ENCODE measurements at places on chromosomes 1 and 21.
A peak's percentile ranks its signal among the peaks of the same experiment; 100 is the strongest.

DNA sequence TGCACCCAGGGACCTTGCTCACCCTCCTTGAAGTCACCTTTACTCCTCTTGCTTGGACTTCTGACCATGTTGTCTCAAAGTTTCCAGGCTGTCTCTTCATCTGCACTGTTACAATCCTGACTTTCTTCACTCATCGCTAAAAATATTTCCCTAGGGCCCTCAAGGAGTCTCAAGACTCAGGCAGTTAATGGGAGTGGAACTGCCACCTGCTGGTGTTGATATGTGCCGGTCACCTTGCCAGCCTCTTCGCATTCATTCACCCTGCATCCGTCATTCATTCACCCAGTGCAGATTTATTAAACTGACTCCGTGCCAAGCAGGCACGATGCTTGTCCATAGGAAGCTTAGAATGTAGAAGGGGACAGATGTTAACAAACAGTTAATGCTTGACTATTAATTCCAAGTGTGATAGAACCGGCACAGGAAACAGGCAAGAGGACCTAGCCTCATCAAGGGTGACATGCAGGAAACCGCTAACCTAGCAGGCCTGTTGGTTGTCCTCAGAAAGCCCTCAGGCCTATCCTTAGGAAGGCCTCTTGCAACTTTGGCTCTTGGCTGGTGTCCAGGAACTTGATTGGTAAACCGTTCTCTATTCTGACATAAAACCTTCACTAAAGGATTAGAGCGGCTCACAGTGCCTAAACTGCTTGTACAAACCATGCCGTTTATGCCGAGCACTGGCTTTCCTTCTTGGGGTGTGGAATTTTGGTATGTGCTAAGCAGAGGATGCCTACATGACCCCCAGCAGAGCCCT is 342.2 kb downstream of the CAMTA1 start:
- DNase-seq: no peak

GRCh38 chr1:17729909-17730308 is 25.2 kb upstream of the ACTL8 start:
- no peak for DNase-seq

- no peak for DNase-seq
Observed at GRCh38 chr1:231616667-231617066, 9.9 kb upstream of the DISC1 start.

GRCh38 chr21:26438976-26439375 is 134.1 kb downstream of the CYYR1 start:
- no peak for DNase-seq

GRCh38 chr21:46078978-46079351 is 18.9 kb upstream of the COL6A2 start:
- no peak for DNase-seq

DNA sequence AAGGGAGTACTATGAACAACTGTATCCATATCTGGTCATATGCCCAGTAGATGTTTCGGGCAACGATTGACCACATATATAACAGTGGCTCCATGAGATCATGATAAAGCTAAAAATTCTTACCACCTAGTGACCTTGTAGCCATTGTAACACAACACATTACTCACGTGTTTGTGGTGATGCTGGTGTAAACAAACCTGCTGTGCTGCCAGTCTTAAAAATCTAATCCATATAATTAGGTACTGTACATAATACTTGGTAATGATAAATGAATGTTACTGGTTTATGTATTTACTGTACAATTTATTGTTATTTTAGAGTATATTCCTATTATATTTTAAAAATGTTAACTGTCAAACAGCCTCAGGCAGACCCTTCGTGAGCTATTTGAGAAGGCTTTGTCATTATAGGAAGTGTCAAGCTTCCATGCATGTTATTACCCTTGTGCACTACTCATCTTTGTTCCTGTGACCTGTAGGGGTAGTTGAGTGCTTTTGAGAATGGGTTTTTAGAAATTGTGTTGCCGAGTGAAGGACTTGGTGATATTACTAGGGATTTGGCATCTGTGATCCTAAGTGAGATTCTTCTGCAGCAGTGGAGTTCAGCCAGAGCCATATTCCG is 23.6 kb downstream of the DIP2A start:
- no peak for DNase-seq

GRCh38 chr1:185334182-185334581 is 17.1 kb upstream of the IVNS1ABP start:
- DNase-seq: no peak

DNA sequence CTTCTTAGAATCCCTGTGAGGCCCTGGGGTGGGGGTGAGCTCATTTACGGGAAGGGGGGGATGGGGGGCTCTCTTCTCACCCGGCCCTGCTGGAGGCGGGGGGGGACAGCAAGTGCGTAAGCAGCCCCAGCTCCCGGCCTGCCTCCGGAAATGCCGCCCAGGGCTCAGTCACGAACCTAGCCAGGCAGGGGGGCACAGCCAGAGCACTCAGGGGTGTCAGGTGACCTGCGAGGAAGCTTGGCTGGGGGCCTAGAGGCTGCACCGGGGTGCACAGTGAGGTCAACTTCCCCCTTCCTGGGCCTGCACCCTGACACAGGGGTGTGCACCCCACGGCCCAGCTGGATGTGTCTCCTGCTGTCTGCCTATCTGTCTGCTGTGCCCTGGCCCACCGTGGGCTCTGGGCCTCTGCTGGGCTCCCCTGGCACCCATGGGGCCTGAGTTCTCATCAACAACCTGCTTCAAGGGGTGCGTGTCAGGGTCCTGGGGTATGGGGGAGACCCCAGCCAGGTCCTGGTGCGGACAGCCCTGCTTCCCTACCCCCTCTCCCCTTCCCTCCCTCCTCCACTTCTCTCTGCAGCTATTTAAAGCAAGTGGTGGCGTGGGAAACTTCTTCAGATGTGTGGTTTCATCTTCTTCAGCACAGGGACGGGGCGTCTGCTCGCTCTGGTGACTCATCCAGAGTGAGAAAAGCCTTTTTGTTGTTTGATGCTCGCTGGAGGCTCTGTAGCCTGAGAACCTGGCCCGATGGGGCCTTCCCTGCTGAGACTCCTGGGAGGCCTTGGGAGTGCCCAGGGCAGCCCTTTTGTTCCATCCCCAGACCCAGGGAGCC is 92.5 kb upstream of the RUNX3 start:
- peak; percentile 95 for DNase-seq

DNA sequence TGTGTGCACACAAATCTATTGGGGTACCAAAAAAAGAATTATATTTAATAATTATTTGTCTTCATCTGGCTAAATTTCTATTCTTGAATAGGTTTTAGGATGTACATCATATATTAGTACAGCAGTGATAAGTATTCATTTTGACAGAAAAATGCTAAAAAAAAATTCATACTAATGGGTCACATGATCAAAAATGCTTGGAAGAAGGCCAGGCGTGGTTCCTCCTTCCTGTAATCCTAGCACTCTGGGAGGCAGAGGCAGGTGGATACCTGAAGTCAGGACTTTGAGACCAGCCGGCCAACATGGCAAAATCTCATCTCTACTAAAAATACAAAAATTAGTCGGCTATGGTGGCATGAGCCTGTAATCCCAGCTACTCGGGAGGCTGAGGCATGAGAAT is 26.9 kb upstream of the PTGFRN start:
- no peak for DNase-seq

DNA sequence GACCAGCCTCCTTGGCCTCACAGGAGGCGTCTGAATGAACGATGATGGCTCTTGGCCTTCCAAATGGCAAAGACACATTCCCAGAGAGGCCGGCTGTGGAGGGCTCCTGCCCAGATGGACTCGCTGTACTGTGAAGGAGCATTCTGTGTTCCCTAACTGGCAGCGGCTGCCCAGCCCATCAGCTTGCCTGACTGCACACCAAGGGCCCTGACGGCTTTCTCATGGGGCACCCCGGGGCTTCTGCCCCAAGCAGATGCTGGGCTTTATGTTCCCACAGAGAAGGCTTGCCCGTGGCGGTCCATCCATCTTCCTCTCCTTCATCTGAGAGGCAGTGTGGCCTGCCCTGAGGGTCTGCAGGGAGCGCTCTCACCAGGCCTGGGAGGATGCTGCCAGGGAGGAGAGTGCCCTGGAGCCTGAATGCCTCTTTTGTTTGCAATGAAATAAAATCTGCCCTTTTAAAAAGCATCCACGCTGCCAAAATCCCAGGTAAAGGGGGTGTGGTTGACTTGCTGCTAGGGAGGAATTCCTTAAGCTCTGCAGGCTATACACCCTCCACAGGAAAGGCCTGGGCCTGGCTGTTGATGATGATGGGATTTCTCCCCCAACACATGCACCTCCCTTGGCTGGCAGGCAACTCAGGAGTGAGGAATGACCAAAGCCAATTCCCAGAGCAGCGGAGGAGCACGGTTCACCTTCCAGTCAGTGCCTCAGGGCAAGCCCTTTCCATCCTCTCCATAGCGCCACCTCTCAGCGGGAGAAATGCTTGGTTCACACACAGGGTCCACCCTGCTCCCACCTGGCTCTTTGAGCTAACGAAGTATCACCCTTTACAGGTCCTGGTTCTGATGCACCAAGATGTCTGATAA is 84.6 kb upstream of the SSX2IP start:
- no peak for DNase-seq

DNA sequence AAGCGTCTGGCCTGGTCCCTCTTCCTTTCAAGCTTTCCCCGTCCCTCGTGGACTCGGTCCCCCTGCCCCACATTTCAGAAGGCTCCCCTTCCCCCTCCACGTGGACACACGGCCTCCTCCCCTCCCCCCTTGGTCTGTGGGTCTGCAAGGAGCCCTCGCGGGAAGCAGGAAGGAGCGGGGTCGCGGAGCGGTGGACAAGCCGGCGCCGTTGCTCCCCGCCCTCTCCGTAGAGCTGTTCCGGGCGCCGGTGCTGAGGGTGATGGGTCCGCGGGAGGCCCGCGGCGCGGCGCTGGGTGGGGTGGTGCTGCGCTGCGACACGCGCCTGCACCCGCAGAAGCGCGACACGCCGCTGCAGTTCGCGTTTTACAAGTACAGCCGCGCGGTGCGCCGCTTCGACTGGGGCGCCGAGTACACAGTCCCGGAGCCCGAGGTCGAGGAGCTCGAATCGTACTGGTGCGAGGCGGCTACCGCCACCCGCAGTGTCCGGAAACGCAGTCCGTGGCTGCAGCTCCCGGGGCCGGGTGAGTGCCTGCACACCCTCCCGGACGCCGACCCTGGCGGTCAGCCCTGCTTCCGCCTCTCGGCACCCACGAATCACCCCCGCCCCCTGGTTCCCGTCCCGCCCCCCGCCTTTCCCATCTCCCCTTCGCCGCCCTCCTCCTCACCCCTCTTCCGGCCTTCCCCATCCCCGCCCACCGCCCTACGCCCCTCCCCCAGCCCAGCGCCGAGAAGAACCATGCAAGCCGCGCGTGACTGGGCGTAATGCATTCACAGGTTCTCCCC is 5.3 kb downstream of the FCRLB start:
- DNase-seq: peak; percentile 47

DNA sequence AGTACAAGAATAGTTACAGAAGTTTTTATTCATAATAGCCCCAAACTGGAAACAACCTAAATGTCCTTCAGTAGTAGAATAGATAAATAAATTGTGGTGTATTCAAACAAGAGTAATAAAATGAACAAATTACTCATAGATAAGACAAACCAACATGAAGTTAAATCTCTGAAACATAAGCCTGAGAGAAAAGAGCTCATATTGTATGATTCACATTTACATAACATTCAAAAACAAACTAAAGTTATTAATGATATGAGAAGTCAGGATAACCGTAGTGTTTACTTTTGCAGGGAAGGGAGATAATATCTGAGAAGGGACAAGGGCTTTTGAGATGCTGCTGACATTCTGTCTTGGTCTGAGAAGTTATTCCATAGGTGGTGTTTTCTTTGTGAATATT is 13.5 kb downstream of the STPG1 start:
- no peak for DNase-seq

DNA sequence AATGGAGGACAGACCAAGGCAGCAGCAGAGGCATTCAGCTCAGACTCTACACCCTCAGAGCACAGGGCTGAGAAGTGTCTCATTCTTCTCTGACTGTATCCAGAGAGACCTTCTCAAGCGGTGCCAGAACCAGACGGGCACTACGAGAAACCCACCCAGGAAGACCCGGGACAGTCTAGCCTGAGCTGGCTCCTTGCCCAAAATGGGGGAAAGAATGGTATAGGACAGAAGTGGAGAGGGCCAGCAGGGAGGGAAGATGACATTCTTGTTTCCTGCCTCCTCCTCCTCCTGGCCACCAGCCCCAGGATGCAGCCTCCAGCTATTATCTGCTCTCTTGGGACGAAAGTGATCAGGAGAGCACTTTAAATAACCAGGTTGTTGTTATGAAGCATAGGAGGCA is 22.6 kb upstream of the PRELP start:
- no peak for DNase-seq

DNA sequence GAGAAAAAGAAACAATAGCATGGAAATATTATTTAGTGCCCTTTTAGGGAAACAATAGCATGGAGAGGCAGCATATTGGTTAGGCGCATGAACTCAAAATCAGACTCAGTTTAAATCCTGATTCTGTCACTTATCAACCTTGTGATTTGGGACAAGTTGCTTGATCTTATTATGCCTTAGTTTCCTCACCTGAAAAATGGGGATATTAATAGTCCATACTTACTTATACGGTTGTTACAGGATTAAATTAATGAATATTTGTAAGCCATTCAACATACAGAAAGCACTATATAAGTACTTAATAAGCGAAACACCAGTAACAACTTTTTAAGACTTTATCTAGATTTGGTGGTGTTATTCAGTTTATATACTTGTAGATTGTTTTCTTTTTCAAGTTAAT is 1.2 kb downstream of the TSEN15 start:
- no peak for DNase-seq

DNA sequence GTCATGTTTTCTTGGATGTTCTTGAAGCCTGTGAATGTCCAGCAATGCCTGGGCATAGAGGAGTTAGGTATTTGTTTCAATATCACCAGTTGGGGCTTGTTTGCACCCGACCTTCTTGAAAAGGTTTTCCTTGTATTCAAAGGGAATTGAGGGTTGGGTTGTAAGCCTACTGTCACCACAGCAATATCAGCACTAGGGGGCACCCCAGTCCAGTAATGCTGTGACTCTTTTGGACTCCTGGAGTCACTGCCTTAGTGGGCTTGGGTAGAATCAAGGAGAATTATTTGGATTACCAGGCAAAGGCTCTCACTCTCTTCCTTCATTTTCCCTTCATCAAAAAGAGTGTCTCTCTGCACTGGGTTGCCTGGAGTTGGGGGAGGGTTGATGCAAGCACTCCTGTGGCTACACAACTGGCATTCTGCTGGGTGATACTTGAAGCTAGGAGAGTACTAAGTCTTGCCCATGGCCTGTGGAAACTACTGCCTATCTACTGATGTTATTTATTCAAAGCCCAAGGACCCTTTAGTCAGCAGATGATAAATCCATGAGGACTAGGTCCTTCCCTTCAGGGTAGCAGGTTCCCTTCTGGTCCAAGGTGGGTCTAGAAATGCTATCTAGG is 34.5 kb downstream of the OR10R2 start:
- peak; percentile 7 for DNase-seq

DNA sequence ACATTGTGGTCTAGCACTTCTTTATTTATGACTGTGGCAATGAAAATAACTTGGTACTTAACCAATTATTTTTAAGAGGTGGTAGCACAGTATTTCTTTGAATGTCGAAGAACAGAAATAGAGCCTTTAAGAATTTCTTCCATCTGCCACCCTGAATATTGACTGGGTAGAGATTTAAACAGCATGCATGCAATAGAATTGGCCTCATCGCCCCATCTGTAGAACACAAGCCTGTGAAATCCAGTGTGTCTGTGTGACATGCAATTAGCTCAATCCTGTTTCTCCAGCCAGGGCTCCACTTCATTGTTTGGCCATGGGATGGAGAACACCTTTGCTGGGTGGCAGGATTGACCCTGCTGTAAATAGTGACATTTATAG is 17.1 kb upstream of the KLHDC8A start:
- DNase-seq: no peak

GRCh38 chr1:219266524-219266923 is 92.8 kb downstream of the LYPLAL1 start:
- no peak for DNase-seq

GRCh38 chr1:61864489-61864888 is 122.2 kb downstream of the PATJ start:
- DNase-seq: no peak

All from effector CD4-positive, alpha-beta T cell (primary cell).